ENCODE measurements at places on chromosomes 6 and 20.

DNA sequence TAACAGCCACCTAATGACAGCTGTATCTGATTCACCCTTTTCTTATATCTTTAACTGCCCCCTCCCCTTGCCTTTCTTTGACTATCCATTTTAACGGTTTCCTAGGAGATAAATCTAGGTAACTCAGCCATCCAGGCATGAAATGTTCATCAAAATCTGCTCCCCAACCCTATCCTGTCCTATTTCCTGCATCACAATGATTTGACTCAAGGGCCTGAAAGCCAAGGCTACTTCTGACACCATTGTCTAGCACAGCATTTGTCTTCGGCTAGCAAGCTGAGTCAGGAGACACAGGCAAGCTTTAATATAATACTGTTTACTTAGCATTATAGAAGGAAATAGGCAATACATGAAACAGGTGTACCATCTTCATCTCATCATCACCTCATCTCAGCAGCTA lies 31.6 kb upstream of the MANEA start:
- DNase-seq = no peak

DNA sequence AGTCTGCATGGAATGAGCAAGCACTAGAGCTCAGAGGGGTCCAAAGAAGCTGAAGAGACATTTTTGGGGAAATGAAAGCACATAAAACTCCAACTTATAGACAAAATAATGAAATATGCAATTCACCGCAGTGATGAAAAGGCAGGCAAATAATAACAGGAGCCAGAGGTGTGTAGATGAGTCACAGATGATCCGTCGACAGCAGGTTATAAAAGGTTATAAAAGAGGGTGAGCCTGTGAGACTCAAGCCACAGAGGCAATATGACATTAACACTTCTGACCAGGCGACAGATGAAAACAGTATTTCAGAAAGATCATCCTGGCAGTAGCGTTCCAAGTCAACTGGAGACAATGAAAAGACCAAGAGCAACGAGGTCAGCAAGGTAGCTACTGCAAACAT lies 35.8 kb upstream of the ANKRD60 start:
- no peak for DNase-seq

- no peak for DNase-seq
Observed at GRCh38 chr6:49342410-49342809, 120.6 kb downstream of the MMUT start.

GRCh38 chr20:24690408-24690807 lies 221.0 kb downstream of the SYNDIG1 start:
- DNase-seq = peak; percentile 29

- no peak for DNase-seq
Observed at GRCh38 chr6:38113825-38114576, 294.5 kb downstream of the ZFAND3 start.
